ENCODE measurements at places on chromosomes 5 and 9.

DNA sequence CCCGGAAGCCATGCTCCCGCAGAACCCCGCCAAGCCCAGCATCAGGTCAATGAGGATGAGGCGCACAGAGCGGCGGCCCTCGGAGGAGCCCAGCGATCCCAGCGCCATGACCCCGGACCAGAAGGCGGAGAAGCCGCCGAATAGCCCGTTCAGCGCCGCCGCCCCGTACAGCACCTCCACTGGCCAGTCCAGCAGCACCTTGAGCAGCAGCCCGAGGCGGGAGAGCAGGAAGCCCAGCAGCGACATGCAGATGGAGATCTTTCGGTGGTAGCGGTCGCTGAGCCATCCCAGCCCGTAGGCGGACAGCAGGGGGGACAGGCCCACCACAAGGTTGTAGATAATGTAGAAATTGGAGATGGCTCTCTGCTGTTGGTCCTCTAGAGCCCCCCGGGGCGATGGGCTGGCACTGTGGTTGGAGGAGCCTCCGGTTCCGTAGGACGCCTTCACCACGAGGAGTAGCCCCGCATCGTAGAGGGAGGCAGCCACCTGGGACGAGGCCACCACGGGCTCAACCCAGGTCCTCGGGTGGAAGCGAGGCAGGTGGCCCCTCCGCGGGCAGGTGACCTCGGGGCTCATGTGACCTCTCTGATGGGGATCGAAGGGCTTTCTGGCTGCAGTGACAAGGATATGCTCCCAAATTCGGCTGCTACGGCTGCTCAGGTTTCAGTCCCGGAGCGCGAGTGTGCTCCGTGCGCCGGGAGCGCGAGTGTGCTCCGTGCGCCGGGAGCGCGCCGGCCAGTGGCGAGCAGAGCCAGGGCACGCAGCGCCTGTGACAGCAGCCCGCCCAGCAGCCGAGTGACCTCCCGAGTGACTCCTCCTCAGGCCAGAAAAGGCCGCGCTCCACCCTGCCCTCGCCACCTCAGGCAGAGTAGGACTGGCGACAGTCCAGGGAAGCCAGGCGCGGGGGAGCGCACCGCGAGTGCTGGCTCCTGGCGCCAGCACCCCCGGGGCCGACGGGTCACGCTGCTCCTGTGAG is at the start of gene SLC46A2:
Gene SLC46A2, minus strand, starts transcription at position 771 of the 976 bp plus-strand sequence. Its CDS starts 195 bp downstream, at position 576.
- DNase-seq: no peak

- DNase-seq: no peak
These were observed 73.8 kb downstream of the SNCAIP start for GRCh38 chr5:122385808-122386207.

GRCh38 chr5:66987126-66987525 is 209.5 kb downstream of the CD180 start:
- DNase-seq: no peak

- no peak for DNase-seq
These were observed 1.4 kb upstream of the GLRX start for GRCh38 chr5:95823738-95824609.

DNA sequence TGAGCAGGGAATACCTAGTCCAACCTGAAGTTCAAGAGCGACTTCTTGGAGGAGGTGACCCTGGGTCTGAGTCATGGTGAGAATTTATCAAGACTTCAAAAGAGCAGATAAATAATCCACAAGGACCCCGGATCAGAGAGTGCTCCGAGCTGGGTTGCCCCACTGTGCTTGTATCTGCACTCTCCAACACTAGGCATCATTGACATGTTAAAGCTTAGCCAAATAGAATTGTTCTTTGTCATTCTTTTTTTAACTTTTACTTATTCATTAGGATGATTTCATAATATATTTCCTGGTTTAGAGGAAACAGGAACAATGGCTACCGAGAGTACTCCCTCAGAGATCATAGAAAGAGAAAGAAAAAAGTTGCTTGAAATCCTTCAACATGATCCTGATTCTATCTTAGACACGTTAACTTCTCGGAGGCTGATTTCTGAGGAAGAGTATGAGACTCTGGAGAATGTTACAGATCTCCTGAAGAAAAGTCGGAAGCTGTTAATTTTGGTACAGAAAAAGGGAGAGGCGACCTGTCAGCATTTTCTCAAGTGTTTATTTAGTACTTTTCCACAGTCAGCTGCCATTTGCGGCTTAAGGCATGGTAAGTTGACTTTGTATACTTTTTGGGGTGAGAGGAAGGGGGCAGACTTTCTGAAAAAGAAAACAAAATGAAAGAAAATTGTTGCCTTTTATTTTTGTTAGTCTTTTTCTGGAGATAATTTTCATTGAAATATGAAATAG is at the start of gene CARD6:
Gene CARD6, plus strand, starts transcription at position 300 of the 738 bp plus-strand sequence. Its CDS starts 16 bp downstream, at position 316.
- no peak for DNase-seq

DNA sequence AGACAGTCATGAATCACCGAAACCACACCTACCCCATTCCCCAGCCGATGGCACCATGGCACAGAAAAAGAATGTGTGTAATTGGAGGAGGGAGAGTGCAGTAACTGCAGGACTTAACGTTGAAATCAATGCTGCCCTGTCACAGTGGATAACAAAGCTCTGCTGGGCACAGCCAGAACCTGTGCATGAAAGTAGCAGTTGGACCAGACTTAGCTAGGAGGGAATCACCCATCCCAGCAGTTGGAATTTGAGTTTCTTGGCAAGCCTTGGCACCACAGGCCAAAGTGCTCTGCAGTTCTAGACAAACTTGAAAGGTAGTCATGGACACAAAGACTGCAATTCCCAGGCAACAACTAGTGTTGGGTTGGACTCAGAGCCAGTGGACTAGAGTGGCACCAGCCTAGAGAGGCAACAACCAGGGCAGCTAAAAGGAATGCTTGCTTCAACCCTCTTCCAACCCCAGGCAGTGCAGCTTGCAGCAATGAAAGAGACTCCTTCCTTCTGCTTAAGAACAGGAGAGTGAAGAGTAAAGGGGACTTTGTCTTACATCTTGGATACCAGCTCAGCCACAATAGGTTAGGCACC is 19.1 kb downstream of the TMEM232 start:
- no peak for DNase-seq

- DNase-seq: no peak
These were observed 368 bp downstream of the SH3TC2 start for GRCh38 chr5:149062371-149063016.

DNA sequence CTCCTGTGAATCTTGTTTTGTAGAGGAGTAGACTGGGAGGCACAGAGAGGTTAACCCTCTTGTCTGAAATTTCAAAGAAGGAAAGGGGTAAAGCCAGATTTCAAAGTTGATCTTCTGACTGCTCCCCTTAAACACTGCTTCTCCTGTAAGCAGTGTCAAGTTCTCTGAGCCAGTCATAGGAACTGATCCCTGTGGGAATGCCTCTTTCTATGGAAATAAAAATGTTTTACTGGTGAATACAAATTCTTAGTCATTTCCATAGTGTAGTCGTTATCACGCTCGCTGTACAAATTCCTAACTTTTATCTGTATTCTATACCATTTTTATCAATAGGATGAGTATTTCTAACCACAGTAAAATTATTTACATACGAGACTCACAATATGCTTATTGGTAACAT is 66.3 kb upstream of the PRRC1 start:
- DNase-seq: no peak

GRCh38 chr5:172377856-172378255 is 76.5 kb downstream of the SH3PXD2B start:
- no peak for DNase-seq

DNA sequence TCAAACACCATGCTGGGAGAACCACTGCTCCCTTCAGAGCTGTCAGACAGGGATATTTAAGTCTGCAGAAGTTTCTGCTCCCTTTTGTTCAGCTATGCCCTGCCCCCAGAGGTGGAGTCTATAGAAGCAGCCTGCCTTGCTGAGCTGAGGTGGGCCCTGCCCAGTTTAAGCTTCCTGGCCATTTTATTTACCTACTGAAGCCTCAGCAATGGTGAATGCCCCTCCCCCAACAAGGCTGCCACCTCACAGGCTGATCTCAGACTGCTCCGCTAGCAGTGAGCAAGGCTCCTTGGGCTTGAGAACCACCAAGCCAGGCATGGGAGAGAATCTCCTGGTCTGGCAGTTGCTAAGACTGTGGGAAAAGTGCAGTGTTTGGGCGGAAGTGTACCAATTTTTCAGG is 205.5 kb upstream of the PTGER4 start:
- DNase-seq: no peak

Measured in activated T-cell treated with anti-CD3 and anti-CD28 coated beads for 48 hours (primary cell).